Activated naive CD4-positive, alpha-beta T cell treated with anti-CD3 and anti-CD28 coated beads for 36 hours (primary cell): ENCODE measurements at places on chromosomes 6 and 20.

GRCh38 chr6:94673251-94673650 lies 904.1 kb upstream of the MANEA start:
- no peak for DNase-seq

GRCh38 chr20:9508240-9508661 lies 6.1 kb upstream of the LAMP5 start:
- DNase-seq, result no peak

DNA sequence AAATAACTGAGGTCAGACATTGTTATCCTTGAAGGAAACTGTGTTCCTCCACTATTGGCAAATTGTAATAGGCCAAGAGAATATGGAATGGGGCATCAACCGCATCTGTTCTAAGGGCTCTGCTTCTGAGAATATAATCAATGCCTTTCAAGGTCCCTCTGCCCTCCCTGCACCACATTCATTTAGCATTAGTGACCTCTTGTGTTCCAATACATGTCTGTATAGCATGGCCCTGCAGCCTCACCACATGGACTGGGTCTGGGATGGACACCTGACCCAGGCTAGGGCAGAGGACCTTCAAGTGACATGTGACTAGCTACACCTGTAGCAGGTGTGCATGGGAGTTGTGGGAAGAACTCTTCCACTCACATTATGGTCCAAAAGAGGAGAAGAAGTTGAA lies 14.2 kb downstream of the BTN3A1 start:
- no peak for DNase-seq

DNA sequence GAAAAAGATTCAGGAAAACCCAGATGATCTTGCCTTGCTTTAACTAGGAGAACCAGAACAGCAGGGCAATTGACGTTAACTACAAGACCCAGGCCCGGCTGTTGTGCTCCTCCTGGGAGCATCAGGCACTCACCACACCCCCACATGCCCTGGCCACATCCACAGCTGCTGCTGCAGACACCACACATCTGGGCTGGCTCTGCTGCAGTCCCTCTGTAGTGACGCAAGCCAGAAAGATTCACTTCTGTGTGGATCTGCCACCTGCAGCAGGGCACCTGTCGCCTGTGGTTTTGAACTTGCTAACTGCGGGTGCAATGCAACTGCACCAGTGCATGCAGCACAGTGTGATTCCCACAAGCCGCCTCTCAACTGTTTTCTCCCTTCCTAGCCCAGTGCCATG lies 228.8 kb downstream of the SYNDIG1 start:
- no peak for DNase-seq

DNA sequence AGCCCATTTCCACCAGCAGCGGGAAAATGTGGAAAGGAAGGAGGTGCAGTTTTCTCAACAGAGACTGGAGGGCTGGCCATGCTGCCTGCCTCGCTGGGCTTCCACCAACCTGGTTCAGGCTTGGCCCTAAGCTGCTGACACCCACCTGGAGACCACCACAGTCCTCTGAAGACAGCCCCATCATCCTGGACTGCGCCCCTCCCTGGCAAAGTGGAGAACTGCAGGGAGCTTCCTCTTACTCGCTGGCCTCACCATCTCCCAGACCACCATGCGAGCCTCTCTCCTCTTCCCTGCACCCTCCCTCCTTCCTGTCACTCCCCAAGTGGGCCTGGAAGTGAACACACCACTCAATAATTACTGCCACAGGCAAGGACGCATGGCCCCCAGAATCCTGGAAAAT lies 71.5 kb downstream of the PSMG4 start:
- no peak for DNase-seq
